ENCODE measurements at places on chromosomes 6 and 20.

- DNase-seq: no peak
Measured at GRCh38 chr20:36243726-36244125, 7.4 kb downstream of the AAR2 start.

- DNase-seq: no peak
Measured at GRCh38 chr6:162385980-162386379, 341.6 kb downstream of the PRKN start.

DNA sequence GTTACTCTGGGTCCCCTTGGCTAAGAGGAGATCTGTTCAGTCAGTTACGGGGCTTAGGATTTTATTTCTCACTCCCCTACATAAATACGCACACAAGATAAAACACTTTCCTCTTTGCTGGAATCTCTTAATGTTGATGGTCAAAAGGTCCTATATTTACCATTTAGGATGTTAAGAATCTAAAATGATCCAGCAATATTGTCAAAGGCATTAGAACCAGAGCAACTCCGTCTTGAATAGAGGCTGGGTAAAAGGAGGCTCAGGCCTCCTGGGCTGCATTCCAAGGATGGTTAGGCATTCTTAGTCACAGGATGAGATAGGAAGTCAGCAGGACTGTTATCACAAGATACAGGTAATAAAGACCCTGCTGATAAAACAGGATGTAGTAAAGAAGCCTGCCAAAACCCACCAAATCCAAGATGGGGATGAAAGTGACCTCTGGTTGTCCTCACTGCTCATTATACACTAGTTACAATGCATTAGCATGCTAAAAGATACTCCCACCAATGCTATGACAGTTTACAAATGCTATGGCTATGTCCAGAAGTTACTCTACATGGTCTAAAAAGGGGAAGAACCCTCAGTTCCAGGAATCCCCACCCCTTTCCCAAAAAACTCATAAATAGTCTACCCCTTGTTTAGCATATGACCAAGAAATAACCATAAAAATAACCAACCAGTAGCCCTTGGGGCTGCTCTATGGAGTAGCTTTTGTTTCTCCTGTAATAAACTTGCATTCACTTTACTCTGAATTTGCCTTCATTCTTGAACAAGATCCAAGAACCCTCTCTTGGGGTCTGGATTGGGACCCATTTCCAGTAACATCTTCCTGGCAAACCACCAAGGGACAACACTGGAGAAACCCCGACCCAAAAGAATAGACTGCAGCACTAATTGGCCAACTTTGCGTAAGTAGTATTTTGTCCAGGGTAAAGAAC lies 107.5 kb downstream of the DTNBP1 start:
- no peak for DNase-seq

DNA sequence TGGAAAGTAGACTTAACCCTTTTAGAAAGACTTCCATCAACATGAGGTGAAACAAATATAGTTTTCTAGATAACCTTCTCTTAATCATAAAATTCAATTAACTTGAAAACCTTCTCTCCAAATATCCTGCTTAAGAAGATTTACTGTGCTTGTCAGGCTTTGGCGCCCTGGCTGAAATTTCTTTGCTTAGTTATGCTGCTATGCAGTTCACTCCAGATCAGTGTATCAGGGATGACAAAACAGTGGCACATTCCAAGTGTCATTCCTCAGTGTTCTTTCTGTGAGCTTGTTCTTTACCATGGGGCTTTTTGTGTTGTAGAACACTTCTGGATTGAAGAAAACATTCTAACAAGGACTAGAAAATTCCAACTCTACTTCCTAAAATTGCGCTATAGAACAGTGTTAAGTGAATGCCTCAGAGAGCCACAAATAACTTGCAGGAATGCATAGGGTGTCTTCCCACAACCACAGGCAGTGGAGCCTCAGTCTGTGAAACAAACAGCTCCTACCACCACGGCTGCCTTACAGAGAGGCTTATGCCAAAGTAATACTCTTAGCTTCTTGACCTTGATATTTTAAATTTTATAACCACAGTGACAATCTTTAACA lies 443.6 kb downstream of the CDC5L start:
- peak; percentile 32 for DNase-seq

DNA sequence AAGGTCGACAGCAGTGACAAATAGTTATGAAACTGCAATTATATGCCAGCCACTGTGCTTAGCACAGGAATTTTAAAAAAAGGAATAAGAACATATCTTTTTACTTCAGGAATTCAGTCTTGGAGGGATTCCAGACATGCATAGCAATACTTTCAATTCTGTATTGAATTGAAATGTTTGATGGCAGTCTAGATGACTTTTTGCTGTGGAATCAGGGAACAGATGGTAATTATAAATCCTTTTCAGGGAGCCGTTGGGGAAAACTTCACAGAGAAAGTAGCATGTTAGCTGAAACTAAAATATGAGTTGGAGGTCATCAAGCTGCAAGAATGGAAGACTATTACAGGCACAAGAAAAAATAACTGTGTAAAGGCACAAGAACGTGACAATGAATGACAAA lies 74.8 kb downstream of the IMPG1 start:
- peak; percentile 36 for DNase-seq

- DNase-seq: no peak
Measured at GRCh38 chr20:39961637-39962244, 727.3 kb downstream of the MAFB start.

DNA sequence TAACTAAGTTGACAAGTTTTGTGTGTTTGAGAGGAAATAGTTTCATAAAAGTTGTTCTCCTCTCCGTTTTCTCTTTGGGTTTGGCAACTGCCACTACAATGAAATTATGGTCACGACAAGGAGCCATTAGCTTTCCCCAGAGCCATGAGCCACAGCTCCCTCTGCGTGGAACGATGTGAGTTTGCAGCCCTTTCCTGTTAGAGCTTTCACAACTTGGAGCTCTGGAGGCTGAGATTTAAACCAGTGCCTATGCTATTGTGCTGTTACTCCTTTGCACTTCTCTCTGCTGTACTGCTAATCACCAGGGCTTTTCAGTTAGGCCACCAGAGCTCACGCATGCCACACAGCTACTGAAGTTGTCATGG lies 29.3 kb upstream of the TXNDC5 start:
- peak; percentile 33 for DNase-seq

DNA sequence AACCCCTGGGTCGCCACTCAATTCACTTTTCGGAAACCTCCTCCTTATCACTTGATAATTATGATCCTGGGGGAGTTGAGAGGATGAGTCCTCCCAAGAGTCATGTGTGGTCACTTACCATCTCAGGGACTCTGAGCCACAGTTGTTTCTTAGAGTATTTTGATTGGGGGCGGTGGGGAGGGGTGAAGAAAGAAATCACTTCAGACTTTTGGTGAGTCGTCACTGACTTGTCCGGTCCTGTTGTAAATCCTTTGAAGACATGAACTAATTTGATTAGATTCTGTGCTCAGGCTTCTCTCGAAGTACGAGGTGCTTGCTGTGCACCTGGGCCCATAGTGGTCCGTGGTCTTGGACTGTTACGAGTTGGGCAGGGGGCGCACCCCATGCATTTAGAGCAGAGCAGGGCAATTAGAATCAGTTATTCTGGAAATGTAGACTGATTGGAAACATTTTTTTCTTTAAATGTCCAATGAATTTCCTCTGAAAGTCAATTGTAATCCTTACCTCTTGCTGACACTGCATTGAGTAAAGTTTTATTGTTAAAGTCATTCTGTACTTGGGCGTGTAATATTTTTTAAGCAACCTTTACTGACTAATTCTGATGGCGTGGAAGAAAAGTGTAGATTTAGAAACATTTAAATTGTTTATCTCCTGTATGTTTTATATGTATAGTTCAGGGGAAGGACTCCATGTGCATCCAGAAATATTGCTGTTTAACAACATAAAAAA lies 173.4 kb downstream of the SLC16A10 start:
- no peak for DNase-seq

- DNase-seq: peak; percentile 10
Measured at GRCh38 chr6:54112151-54112650, 958 bp downstream of the MLIP start.

- no peak for DNase-seq
Measured at GRCh38 chr6:35072051-35072697, 69.0 kb downstream of the TCP11 start.

- no peak for DNase-seq
Measured at GRCh38 chr6:52210227-52210626, 24.1 kb downstream of the IL17A start.

DNA sequence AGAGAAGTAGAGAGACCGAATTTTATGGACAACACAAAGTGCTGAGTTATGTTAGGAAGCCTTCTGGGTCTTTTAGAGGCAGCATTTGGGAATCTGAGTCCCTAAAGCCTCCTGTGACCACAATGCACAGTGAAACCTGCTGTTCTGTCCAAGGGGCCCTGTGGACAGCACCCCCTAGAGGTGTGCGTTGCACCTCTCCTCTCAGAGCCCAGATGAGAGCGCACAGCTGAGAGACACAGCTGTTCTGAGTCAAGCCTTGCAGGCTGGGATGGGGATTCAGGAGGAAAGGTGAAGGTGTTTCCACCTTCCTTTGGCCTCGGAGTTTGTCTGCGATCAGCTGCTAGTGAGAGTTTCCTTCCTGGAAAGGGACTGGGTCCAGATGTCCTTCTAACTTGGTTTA lies 13.0 kb downstream of the PCK1 start:
- no peak for DNase-seq

- no peak for DNase-seq
Measured at GRCh38 chr6:157988700-157989063, 7.0 kb downstream of the SYNJ2 start.

- no peak for DNase-seq
Measured at GRCh38 chr6:139593081-139593480, 218.6 kb upstream of the CITED2 start.

DNA sequence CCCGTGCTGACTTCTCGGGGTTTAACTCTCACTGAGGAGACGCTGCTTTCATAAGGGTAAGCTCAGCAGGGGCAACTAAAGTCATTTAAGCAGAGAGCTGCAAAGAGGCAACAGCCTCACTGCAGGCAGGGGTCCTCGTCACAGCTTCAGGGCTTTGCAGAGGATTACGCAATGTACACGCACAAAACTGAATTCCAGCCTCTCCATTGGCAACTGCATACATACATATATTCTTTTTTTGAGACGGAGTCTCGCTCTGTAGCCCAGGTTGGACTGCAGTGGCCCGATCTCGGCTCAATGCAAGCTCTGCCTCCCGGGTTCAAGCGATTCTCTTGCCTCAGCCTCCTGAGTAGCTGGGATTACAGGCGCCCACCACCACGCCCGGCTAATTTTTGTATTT lies 2.4 kb downstream of the GMEB2 start:
- peak; percentile 60 for DNase-seq

- no peak for DNase-seq
Measured at GRCh38 chr6:397056-397455, 5.5 kb downstream of the IRF4 start.
